ENCODE measurements at places on chromosomes 13 and 19. TPM values are rescaled to one million over a fixed set of nuclear protein-coding genes. Genes with fewer than 3 reads are reported as not detected.

Gene CEACAM8
- not detected for total RNA-seq

Gene CCDC61
- 6.2 TPM for total RNA-seq

Gene SHISA7
- total RNA-seq: not detected

Gene ZNF579
- 5.5 TPM for total RNA-seq

Gene EDNRB
- total RNA-seq: under 0.01 TPM

Gene NPAS1
- 1.1 TPM for total RNA-seq

Gene B3GNT3
- 4.8 TPM for total RNA-seq

Data from tracheal epithelial cell (primary cell).